ENCODE measurements at places on chromosomes 3 and 15.

GRCh38 chr3:110419096-110419495 lies 652.5 kb upstream of the NECTIN3 start:
- no peak for DNase-seq

GRCh38 chr15:67147396-67147949 lies 82.1 kb downstream of the SMAD3 start:
- DNase-seq, result no peak

- DNase-seq, result no peak
These were observed at the start of gene HAPLN3 for GRCh38 chr15:88894819-88895767. TSS of gene HAPLN3 (minus strand) at chr15:88895544. CDS start at chr15:88887298, 8,246 bp downstream.

DNA sequence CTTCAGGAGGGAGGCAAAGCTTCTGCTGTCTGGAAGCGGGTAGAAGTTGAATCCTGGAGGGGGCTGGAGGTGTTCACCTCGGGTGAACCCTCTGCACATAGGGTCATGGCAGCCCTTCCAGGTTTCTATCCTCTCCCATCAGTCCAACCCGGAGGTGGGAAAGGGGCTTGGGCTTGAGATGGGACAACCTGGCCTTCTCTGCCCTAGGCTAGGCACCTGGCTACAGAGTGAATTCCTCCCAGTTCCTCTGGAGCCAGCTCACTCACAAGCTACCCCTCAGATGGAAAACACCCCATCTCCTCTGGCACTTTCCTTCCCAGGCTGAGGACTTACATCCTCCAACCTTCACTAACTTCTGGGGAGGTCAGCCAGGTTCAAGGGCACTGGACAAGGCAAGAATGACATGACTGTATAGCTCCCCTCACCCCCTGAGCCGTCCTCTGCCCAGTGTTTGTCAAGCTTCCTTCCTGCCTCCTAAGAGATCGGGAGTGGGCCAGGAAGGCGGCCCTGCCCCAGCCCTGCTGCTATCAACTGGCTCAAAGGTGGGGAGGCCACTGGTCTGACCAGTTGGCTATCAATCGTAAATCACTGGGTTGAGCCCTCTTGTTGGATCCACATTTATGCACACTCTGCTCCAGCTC lies 45.8 kb downstream of the KLF15 start:
- no peak for DNase-seq

GRCh38 chr3:107236655-107237337 lies 140.4 kb upstream of the CCDC54 start:
- no peak for DNase-seq

- no peak for DNase-seq
These were observed 22.5 kb downstream of the POPDC2 start for GRCh38 chr3:119637679-119638477.

DNA sequence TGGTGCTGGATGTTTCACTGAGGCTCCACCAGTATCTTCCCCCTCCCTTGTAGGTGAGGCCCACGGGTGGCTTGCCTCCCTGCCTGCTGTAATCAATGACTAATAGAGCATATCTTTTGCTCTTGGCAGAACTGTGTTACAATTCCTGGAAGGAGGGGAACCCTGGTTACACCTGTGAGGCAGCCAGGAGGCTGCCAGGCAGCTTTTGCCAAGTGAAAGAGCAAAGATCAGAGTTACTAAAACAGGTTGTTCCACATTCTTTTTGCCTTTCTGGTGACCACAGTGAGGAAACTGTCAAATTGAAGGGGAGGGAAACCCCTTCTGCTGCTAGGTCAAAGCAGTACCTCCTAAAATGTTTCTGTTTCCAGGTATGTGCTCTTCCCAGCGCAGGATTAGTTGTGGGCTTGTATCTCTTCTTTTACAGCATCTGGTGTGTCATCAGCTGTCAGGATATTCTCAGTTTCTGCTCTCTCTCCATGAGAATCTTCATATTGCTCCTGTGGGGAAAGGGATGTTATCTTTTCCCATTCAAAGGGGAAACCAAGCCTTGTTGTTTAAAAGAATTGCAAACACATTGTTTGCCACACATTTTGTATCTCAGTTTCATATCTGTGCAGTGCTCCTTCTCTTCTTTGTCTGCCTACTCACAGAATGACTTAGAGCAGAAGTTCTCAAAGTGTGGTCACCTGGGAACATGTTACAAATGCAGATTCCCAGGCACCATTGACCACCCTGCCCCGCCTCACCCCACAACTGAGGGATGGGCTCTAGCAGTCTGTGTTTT lies 137.4 kb upstream of the UMPS start:
- DNase-seq, result peak; percentile 75

- DNase-seq, result no peak
These were observed 332.3 kb downstream of the FOXP1 start for GRCh38 chr3:71251156-71251775.

DNA sequence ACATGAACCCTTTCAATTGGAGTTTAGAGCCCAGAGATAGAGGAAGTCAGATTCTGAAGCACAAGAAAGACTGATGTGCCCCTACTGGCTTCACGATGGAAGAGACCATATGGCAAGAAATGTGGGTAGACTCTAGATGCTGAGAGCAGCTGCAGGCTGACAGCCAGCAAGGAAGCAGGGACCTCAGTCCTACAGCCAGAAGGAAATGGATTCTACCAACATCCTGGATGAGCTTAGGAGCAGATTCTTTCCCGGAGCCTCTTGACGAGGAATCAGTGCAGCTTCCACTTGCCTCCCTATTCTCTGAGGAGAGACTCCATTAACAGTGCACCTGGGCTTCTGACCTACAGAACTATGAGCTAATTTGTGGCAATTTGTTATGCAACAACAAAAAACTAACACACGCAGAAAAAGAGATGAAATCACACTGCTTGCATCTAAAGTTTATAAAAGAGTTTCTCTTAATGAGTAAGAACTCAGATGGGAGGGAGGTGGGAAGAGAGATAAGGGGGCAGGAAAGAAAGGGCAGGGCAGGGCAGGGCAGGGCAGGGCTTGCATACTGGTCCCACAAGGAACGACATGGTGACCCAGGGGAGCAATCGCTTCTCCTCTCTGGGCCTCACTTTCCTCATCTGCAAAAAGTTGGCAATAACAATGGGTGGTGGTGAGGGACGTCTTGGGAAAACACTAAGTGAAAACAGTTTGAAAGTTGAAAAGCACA lies 440.9 kb downstream of the FOXP1 start:
- DNase-seq, result no peak

- peak; percentile 5 for DNase-seq
These were observed 63.2 kb downstream of the AKAP13 start for GRCh38 chr15:85443593-85444087.

DNA sequence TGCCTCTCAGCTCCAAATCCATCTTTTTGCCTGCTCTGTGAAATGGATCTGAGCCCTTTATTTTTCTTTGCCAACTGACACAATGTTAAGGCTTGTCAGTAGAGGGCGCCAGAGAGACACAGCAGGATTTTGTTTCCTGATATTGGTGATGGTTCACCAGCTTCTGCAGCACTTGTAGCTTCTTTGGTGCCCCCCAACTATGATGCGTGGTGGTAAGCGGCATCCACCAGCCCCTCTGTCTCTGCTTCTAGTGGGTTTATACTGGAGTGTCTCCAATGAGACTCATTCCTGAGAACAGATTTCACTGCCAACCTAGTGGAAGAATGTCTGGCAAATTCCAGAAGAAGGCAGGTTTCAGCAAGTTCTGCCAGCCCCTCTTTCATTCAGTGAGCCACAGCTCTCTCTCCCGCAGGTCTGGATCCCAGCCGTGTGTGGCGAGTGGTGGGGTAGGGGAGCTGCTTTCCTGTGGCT lies 471.9 kb upstream of the FRG2C start:
- DNase-seq, result no peak

DNA sequence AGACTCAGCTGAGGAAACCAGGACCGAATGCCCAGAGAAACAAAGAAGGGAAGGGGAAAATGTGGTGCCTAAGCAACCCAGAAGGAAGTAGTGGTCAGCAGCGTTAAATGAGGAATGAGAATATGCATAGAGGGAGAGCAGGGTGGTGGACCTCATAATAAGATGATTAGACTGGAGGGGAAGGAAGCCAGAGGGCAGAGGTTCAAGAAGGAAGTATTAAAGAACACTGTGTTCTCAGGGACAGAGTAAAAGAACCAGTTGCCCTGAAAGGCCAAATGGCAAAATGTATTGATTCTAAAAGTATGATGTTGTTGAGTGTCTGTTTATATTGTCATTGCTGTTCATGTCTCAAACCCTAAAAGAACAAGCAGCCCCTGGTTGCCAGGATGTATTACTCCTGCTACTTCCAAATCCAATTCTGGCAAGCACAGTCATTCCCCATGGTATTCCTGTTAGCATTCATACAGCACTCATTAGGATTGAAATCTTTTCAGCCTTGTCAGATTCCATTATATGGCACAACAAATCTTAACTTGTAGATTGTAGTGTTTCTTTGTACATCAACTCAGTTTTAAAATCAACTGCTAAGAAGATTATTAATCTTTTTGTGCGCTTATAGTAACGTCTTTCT lies 23.4 kb downstream of the P2RY1 start:
- no peak for DNase-seq

DNA sequence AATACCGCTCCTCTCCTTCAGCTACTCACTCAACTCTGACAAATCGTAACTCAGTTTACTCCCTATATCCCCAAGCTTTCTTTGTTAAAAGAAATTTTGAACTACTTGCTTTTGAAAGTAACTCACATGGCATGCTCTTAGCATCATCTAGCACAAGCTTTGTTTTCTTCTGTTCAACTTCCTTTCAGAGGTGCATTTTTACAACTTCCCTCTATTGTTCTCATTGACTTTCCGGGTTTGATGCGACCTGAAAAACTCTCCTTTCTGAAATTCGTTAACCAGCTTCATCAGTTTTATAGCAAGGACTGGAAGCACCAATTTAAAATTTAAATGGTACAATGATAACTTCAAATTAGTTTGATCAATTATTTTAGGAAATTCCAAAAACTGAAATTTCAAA lies 629.5 kb upstream of the TGFBR2 start:
- DNase-seq, result no peak

DNA sequence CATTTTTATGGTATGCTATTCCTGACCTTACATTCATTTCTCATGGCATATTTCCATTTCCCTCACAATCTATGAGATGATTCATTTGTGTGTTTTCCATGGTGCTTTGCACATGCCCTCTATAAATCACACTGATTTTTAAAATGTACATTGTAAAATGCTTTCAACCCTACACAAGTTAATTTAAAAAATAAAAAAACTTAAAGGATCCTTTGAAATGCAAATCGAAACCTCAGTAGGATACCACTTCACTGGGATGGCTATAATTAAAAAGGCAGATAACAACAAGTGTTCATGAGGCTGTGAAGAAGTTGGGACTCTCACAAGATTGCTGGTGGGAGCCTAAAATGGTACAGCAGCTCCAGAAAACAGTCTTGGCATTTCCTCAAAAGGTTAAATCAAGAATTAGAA lies 83.5 kb downstream of the FMN1 start:
- peak; percentile 10 for DNase-seq

DNA sequence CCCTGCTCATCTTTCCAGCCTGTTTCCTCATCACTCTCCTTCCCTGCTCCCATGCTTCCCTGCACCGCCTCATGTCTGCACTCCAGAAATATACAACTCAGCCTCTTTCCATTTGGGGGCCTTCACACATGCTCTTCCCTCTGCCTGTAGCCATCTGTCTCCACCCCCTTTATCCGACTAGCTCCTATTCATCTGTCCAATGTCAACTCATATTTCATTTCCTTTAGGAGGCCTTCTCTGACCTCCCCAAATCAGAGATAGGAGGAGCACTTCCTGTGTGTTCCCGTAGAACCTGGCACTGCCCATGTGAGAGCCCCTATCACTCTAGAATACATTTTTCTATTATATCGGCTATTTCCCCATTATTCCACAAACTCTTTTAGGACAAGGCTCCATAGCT lies 10.6 kb downstream of the ATP8B4 start:
- DNase-seq, result no peak

- DNase-seq, result no peak
These were observed 91.5 kb downstream of the ITPR1 start for GRCh38 chr3:4584456-4585249.

DNA sequence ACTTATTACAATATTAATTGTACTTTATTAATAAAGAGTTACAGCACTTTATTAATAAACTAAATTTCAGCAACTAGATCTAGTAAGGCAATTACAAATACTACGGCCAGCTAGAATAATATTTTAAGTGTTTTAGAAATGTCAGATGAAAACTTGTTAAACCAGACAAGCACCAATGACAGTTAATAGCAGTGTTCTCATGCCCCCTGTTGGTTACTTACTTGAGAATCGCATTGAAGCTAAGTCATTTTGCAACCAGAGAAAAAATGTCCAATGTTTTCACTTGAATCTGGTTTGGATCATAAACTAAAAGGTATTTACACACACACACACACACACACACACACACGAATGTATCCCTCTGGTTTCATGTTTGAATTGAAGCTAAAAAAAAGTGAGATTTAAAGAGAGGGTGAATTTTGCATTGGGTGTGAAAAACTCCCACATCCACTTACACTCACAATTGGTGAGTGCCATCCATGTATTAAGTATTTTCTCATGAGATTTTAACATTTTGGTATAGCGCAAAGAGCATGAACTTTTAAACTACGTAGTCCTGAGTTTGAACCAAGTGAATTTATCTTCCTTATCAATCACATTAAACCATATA lies 347.7 kb downstream of the ZBBX start:
- peak; percentile 0 for DNase-seq

DNA sequence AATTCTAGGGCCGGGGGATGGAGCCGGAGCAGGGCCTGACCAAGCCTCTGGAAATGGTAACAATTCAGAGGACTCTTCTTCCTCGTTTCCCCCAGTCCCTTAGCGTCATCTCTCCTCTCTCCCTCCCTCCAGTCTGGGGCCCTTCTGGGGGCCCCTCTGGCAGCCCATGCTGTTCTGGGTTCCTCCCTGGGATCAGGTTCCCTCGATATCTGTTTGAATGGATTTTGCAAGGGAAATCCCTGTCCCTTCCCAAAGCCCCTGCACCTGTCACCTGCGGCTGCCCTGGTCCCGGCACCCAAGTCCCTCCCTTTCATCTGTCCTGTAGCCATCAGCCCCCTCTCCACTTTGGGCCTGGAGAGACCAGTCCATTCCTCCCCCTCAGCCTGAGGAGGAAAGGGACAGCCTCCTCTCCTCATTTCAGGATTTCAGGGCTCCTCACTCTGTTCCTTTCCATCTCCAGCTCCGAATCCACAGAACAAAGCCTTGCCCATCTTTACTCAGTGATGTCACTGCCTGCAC lies 1.7 kb upstream of the PLCB2 start:
- DNase-seq, result no peak

GRCh38 chr3:1469687-1470086 lies 376.9 kb downstream of the CNTN6 start:
- DNase-seq, result no peak

DNA sequence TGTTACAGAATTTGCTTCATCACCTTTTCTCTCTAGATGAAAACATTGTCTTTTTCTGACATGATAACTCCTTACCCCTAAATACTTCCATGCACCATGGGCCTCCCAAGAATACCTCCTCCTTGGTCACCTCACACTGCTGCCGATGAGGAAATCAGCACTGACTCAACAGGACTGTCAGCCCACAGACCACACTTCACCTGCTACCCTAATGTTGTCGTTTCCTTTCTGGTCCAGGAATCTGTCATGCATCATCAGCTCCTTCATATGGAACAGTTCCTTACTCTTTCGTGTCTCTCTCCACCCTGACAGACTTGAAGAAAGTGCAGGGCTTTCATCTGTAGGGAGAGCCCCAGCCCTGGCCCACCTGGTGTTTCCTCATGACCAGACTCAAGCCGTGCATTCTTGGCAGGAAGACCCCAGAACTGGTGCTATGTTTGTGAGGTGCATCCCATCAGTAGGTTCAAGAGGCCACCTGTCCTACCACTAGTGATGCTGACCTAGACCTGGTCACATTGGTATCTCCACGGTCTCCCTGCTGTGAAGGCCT lies 41.1 kb upstream of the PLXNA1 start:
- DNase-seq, result no peak

Measured in DMS79 treated with DMSO at 0.1 percent for 48 hours (cell line).